Activated T-helper 2 cell treated with anti-CD3 and anti-CD28 coated beads, Interferon-gamma antibody, Interleukin-2, Interleukin-4, amounts not matched to agents 10 μg/mL and 5 μg/mL and 100 μg/mL, durations not matched to agents 14 hours and 24 hours and 36 hours (primary cell): ENCODE measurements at places on chromosomes 2 and 18. TPM values are rescaled to one million over a fixed set of nuclear protein-coding genes. Genes with fewer than 3 reads are reported as not detected.

The GRP gene
- total RNA-seq = not detected in 2 replicates

The DUSP2 gene
- 238 and 260 TPM in 2 replicates for total RNA-seq

The CTAGE1 gene
- total RNA-seq = 0.07 TPM in 1 of 2 replicates, not detected in the other

The PDE11A gene
- total RNA-seq = not detected in 2 replicates

The SLC14A1 gene
- 5.6 and 6.0 TPM in 2 replicates for total RNA-seq

The AFTPH gene
- 34.6 and 36.6 TPM in 2 replicates for total RNA-seq

The CHRNA1 gene
- not detected in 2 replicates for total RNA-seq

The GNAL gene
- total RNA-seq = 0.14 and 0.52 TPM in 2 replicates

The IMPA2 gene
- total RNA-seq = 17.4 and 22.2 TPM in 2 replicates

The MEMO1 gene
- total RNA-seq = 63.7 and 64.8 TPM in 2 replicates

The RGPD3 gene
- 0.30 and 0.34 TPM in 2 replicates for total RNA-seq

The RBM45 gene
- total RNA-seq = 14.3 and 19.8 TPM in 2 replicates

The AGXT gene
- not detected in 2 replicates for total RNA-seq

The ALPI gene
- total RNA-seq = not detected in 2 replicates

The RELCH gene
- total RNA-seq = 29.1 and 32.3 TPM in 2 replicates

The ANKRD44 gene
- 107 and 120 TPM in 2 replicates for total RNA-seq

The DYNC2LI1 gene
- 67.7 and 71.6 TPM in 2 replicates for total RNA-seq
